ENCODE measurements at places on chromosomes 12 and 14.

- DNase-seq = no peak
These were observed 20.1 kb downstream of the NOVA1 start for GRCh38 chr14:26577711-26578110.

DNA sequence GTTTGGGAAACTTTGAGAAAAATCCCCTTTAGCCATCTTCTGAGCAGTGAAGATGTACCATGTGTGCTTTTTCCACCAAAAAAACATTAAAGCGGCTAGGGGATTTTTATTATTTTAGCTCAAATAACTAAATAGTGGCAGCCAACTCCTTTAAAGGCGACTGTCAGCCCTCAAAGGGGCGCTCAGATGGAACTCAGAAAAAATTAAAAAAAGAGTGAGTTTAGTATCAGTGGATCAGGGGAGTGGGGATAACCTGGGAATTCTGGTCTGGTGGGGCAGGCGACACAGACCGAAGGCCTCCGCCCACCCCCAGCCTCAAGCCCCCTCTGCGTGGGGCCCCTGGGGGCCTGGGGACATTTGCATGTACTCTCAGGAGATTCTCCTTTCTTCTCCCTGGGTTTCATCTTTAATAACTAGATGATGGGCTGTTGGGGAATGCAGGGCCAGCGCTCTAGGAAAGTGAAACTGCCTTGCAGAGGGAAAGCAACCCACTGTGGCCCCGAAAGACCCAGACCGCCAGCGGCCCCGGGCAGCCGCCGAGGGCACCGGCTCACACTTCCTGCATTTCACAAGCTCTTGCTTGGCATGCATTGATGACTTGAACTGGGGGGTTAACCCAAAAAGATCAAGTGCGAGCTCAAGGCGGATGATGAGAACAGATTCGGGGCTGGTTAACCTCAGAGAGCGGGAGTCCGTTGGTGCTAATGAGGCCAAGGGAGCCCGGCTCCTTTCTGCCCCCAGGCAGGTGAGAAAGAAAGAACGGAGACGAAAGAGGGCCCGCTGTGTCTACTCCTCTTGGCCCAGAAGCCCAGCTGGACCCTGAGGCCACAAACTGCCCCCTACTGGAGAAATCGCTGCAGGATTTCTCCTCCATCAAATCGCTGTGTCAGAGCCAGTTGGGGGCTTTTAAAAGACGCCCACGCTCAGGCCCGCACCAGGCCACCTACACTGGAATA, 7.3 kb upstream of the BATF start:
- DNase-seq = no peak

DNA sequence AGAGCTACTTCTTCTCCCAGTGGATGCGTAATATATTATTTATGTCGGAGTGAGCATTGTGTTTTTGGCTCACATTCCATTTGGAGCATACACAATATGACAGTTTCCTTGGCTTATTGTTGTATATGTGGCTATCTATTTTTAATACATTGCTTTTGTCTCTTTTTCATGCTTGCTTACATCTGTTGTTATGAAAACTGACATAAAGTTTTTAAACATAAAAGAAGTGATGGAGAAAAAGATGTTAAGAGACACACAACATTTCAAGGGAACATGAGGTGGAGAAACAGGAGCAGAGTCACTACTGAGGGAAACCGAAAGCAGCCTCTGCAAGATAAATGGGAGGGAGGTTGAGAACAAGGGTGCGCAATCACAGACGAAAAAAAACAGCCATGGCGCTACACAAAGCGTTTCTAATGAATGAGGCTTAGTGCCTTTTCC, 228.4 kb upstream of the NPAS3 start:
- DNase-seq = no peak

GRCh38 chr12:52440821-52441319, 6.7 kb upstream of the KRT75 start:
- DNase-seq = peak; percentile 6

- DNase-seq = no peak
These were observed 904 bp upstream of the PAPOLA start for GRCh38 chr14:96501217-96501739.

DNA sequence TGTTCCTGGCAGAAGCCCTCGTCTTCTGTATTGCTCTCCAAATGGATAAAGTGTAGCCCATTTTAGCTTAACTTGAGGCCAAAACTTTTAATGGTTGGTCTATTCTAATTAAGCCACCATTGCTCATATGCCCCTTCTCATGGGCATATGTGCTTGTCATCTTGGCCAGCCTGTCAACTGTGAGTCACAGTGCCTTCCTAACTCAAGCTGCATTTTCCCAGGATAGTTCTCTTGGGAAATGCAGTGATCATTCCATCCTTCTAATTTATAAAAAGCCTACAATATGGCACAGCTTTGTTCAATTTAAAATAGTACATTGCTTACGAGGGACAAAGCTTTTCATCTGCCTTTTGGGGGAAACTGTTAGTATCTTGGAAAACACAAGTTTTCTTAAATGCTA, 6.6 kb downstream of the PTHLH start:
- DNase-seq = no peak

DNA sequence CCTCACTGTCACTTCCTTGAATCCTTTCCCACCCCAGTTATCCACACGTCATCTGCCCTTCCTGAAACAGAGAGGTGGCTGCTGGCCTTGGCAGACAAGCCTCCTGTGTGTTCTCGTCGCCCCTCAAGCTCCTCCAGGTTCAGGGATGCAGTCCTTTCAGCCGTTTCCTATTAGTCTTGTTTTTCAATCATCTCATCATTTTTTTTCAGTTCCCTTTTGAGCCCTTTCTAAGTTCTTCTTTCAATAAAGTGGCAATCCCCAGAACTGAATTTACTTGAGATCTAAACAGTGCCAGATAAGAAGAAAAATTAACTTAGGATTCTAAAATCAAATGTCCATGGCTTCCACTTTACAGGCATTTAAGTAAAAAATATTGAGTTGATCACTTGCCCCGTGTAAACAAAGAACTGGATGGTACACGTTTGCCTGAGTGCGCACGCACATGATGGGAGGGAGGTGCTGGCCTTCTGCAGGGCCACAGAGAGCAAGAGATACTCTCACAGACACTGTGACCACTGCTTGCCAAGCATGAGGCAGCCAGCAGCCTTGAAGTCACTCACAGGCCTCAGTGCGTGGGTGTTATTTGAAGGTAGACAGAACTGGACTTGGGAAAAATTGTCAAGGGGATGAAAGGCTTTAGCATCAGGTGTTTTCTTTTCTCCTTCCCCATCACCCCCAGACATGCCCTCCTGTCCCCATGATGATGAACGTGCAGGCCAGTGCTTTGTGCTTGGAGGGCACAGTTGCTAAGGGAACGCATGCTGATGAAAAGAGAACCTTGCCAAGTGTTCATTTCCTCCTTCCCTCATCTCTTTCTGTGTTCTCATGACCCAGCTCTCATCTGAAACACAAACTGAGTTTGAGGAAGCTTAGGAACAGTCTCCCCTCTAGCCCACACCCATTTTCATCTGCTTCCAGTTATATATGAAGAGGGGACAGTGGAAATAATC, 408.3 kb downstream of the EGLN3 start:
- no peak for DNase-seq

DNA sequence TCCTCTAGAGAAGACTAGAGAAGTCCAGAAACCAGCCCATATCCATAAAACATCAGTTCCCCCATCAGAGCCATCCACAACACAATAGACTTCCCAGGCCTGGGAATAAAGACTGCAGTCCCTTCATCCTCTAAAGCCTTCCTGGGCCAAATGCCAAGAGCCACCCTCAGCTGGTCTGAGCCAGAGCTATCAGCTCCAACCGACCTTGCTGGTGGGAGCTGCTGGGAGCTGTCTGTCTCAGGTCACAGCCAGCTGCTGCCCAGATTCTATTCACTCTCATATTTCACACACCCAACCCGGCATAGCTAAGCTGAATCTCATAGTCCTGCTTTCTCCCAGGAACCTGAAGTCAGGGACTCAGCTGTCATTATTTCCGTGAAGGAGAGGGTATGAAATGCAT, 10.9 kb upstream of the TFCP2 start:
- no peak for DNase-seq

- DNase-seq = no peak
These were observed 43.8 kb downstream of the SENP1 start for GRCh38 chr12:48061938-48062719.

DNA sequence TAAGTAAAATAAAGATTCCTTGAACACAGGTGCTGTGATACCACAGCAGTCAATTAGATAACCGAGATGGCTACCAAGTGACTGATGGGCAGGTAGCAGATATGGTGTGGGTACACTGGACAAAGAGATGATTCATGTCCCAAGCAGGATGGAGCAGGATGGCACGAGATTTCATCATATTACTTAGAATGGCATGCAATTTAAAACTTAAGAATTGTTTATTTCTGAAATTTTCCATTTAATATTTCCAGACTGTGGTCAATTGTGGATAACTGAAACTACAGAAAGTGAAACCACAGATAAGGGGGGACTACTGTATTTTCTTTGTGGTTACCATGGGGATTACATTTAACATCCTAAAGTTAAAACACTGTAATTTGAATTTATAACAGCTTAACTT, 7.5 kb upstream of the ZFP36L1 start:
- no peak for DNase-seq

GRCh38 chr14:98130691-98131090, 1141.3 kb downstream of the BCL11B start:
- DNase-seq = no peak

DNA sequence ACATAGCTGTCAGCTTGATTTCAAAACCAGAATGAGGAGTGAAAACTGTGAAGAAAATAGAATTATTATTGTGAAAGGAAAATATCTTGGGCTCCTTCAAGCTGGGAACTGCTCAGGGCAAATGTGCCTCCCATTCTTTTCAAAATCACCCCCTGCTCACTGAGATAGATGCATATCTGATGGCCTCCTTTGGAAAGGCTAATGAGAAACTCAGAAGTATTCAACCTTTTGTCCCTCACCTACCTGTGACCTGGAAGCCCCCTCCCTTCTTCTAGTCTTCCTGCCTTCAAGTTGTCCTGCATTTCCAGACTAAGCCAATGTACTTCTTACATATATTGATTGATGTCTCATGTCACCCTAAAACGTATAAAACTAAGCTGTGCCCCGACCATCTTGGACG, 81.1 kb upstream of the C14orf132 start:
- DNase-seq = no peak

- no peak for DNase-seq
These were observed 68.1 kb downstream of the TTC9 start for GRCh38 chr14:70709726-70710382.

GRCh38 chr12:38886064-38886463, 19.3 kb downstream of the CPNE8 start:
- DNase-seq = no peak

DNA sequence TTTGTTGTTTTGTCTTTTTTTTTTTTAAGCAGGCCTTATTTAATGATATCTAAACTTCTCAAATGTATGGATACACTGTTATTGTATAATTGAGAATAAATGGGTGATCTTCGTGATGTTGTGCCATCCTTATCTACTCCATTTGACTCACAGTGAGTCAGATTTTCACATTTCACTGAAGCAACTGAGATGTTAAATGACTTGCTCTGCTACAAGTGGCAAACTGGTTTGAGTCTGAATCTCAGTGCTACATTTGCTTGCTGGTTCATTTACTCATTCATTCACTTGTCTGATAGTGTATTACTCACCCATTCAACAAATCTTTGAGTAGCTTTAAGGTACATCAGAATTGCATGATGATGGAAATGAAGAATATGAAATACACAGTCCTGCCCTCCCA, 2.6 kb downstream of the KIAA0586 start:
- DNase-seq = no peak

- no peak for DNase-seq
These were observed 80.2 kb upstream of the NUDT4 start for GRCh38 chr12:93297536-93297935.

DNA sequence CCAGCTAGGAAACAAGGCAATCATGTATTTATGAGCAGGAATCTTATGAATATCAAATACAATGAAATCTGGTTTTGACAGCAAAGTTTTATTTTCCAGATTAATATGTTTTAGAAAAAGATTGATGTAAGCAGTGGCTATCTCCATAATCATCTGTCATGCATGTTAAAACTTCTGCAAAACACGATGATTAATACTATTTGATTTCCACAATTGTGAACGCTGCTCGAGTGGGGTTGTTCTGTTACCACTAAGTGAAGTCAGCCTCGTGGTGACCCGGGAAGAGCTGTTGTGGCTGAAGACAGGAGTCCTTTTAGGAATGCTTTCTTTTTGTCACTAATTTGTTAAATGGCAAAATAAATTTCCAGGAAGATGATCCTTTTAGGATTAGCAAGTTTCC, 9.4 kb downstream of the CFAP251 start:
- no peak for DNase-seq

DNA sequence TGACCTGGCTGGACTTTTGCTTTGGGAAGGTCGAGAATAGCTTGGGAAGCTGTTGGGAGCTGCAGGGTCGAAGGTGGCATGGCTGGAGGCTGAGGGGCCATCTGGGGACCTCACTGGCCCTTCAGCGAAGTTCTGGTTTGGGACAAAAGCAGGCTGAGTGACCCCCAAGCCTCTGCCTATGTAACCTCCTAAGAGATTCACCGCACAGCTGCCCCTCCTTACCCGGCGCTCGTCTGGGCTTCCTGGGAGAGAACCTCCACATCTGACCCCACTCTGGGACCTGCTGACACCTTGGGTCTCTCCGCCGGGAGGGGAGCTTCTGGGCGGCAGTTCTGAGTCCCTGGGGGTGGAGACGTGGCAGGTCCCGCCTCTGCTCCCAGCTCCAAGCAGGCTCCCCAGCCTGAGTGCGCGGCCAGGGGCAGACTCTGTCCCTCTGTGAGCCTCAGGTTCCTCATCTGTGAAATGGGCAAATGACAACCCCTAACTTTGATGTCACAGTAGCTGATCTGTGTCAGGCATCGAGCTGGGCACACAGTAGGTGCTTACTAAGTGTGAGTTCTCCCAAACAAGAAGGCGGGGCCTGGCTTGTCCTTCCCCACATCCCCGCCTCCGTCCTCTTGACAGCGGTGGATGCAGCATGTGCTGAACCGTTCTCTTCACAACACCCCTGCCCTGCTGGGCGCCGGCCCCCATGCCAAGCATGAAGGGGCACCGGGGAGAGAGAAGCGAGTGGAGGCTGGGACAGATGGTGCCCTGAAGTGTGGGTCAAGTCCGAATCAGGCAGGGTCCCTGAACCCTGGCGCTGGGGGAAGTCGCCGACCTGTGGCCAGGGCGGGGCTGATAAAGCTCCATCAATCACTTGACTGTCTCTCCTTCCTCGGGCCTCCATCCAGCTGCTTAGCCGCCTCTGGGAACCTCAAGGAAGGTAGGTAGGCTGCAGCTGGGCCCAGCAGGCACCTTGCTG, 3.8 kb downstream of the EXOC3L4 start:
- no peak for DNase-seq

DNA sequence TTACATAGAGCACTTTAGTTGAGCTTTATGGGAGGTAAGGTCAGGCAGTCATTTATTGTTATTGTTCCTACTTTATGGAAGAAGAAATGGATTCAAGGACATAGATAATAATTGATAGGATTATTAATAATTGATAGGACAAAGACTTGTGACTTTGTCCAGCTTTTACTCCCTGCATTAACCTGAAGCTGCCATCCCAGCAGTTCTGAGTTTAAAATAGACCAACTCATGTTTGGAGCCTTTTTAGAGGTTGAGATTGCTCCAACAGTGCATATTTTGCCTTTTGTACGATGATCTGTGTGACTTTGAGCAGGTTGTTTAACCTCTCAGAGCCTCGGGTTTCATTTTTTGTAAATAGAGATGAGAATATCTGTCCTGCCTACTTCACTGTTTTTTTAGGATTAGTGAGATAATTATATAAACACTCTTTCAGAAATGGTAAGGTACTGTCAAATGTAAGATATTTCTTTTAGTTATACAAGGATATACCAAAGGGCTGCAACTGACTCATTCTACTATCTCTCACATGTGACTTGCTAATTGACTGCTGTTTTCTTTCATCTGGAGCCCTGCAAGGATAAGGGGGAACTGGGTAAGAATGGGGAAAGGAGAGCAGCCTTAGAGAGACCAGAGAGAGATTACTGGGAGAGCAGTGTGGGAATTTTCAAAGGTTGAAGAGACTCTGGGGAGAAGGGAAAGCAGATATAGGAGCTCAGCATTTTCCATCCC, 15.3 kb downstream of the WDR20 start:
- DNase-seq = no peak

All from AG04450 (cell line).